Stimulated activated CD8-positive, alpha-beta memory T cell treated with anti-CD3 and anti-CD28 coated beads, Interleukin-4, amount 100 ng/mL, for 1 hour (primary cell): ENCODE measurements at places on chromosomes 2 and 18.
A peak's percentile ranks its signal among the peaks of the same experiment; 100 is the strongest.

GRCh38 chr2:66683064-66683463 lies 248.1 kb downstream of the MEIS1 start:
- DNase-seq, result no peak

GRCh38 chr18:2515908-2516625 lies 55.2 kb downstream of the METTL4 start:
- DNase-seq, result no peak

GRCh38 chr2:144267239-144267638 lies 252.7 kb downstream of the ZEB2 start:
- no peak for DNase-seq

- DNase-seq, result peak; percentile 51
These were observed at the start of gene EGR4 for GRCh38 chr2:73293534-73294171. Gene EGR4 (minus strand): TSS chr2:73293548. CDS start chr2:73293317, 231 bp downstream.

DNA sequence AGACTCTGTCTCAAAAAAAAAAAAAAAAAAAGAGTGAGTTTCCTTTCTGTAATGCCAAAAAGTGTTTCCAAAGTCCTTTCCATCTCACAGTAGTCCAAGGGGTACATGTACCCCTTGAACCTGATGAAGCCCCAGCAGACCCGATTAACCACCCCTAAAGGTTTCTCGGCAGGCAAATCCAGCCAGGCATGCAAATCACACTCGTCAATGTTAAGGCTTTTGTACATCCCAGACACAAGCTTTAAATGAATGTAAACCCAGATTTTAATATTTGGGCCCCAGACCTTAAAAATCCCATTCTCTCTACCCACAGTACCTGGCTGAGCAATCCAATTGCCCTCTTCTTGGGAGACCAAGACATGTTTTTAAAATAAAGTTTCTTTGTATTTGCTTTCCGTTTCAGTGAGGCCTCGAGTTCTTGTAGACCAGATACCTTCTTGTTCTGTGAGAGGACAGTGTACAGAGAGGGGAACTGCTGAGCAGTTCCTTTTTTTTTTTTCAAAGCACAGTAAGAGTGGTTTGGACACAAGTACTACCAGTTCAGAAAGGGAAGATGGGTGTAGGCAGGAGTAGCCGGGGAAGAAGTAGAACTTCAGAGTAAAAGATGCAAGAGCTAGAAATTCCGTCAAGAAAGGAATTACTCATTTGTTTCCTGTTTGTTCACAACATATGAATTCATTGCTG lies at the start of gene NLRC4:
TSS of gene NLRC4 (minus strand) at position 465 of the 684 bp plus-strand sequence. CDS start 8,111 bp downstream, outside the sequence.
- no peak for DNase-seq

GRCh38 chr2:74021407-74021755 lies 36.7 kb downstream of the TET3 start:
- DNase-seq, result no peak

DNA sequence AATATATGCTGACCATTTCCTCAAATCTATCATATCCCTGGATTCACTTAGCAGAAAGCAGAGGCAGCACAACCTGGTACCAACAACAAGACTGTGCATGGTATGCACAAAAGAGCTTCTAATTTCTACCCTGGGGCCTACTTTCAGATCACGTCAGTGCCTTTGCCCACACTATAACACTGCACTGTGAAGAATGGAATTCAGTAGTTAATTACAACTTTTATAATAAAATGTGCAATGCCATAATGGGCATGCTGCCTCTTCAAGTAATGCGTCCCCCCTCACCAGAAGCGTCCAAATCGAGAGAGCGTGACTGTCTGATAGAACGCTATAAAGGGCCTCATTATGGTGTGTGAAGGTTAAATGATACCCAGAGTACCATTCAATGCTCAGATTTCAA lies 328.1 kb upstream of the PKDCC start:
- DNase-seq, result no peak

GRCh38 chr18:74519320-74520095 lies 14.8 kb upstream of the CNDP1 start:
- DNase-seq, result no peak
